Effector memory CD4-positive, alpha-beta T cell (primary cell): ENCODE measurements at places on chromosomes 2 and 18.

GRCh38 chr2:239882331-239882732 lies 142.8 kb downstream of the NDUFA10 start:
- peak; percentile 44 for DNase-seq

- DNase-seq, result no peak
Observed at GRCh38 chr2:219106251-219106650, 45.5 kb upstream of the IHH start.

GRCh38 chr2:42101206-42102023 lies 53.6 kb downstream of the PKDCC start:
- peak; percentile 59 for DNase-seq

- no peak for DNase-seq
Observed at GRCh38 chr2:65504201-65504600, 71.8 kb upstream of the SPRED2 start.

DNA sequence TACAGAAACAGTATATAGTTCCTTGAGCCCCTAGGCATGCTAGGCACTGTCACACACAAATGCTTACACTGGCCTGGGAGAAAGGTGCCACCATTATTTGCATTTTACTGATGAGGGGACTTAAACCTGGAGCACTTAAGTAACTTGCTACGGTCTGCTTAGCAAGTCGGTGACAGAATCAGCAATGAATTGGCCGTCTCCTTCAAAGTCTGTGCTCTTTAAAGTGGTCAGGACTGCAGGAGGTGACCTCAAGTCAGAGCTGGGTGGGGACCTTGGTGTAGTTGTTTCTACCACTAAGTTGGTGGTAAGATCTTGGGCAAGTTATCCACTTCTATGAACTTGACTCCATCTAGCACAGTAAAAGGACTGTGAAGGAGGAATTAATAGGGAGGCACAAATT lies 34.8 kb downstream of the PTPRM start:
- no peak for DNase-seq

- DNase-seq, result no peak
Observed at GRCh38 chr2:151465771-151466170, 56.1 kb downstream of the RIF1 start.

DNA sequence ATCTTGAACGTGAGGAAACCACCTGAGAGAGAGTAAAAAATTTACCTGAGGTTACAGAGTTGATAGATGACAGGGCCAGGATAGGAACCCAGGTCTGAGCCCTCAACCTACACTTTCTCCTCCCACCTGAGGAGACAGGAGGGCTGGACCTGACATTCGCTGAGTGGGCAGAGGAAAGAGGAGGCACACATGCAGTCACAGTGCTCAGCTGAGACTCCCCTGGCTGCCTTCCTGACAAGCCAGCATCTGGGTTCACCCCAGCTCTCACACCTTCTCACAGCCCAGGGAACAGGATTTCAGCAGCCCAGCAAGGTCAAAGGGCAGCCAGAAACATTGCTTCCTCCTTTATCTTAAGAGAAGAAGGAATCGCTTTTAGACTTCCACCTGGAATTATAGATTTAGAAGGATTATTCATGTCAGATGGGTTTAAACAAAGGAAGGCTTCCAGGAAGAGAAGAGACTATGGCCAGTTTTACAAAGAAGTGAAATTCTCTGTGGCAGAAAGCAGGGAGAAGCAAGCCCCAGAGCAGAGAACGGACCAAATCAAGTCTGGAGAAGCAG lies 18.1 kb upstream of the PKDCC start:
- no peak for DNase-seq

DNA sequence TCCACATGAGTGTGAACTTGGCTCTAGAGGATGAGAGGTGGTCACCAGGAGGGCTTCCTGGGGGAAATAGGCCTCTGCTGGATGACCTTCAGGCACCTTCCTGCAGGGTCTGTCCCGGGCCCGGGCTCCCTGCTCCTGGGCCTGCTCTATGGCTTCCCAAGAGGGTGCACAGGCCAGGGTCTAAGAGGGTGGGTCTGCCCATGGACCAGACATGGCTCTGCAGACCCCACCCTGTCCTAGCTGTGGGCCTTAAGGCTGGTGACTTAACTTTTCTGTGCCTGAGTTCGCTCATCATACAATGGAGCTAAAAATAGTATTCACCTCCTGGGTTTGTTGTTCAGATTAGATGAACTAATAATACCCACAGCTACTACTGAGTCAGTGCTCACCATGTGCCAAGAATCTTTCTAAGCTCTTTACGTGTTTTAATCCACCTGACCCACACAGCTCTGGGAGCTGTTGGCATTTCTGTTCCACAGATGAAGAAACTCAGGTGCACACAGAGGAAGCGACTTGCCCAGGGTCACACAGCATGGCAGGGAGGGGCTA lies 14.4 kb downstream of the INHBB start:
- DNase-seq, result no peak

- no peak for DNase-seq
Observed at GRCh38 chr2:88857951-88858411, 166.5 kb downstream of the RPIA start.

DNA sequence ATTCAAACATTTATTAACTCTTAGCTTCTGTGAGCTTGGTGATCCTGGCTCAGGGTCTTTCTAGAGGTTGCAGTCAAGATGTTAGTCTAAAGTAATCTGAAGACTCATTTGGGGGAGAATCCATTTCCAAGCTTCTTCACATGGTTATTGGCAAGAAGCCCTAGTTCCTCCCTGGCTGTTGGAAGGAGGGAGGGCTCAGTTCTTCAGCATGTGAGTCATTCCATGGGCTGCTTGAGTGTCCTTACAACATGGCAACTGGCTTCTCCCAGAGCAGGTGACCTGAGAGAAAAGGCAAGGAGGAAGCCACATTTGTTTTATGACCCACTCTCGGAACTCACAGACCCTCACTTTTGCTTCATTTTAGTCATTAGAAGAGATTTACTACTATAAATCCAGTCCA lies 10.6 kb upstream of the C2orf74 start:
- DNase-seq, result no peak

GRCh38 chr2:111091811-111092211 lies 28.9 kb upstream of the BCL2L11 start:
- DNase-seq, result no peak

GRCh38 chr2:179900655-179901054 lies 39.2 kb upstream of the ZNF385B start:
- no peak for DNase-seq
